ENCODE measurements at places on chromosomes 5 and 9.

DNA sequence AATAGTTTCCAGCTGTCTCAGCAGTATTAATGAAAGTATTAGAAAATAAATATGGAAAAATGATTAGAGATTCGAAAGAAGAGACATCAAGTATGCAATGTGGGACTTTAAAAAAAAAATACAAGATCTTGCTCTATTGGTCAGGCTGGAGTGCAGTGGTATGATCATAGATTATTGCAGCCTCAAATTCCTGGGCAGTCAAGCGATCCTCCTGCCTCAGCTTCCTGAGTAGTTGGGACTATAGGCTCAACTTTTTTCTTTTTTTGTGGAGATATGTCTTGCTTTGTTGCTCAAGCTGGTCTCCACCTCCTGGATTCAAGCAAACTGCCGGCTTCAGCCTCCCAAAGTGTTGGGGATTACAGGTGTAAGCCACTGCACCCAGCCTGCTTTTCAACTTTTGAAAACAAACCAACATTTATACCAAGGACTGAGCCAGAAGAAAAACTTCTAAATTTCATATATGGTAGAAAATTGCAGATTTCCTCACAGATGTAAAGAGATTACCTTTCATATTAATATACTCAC is 323.1 kb downstream of the ADGRV1 start:
- DNase-seq, result no peak

GRCh38 chr5:142441616-142442015 is 116.8 kb upstream of the SPRY4 start:
- no peak for DNase-seq

- DNase-seq, result no peak
Observed at GRCh38 chr5:169753795-169754194, 116.7 kb downstream of the DOCK2 start.

DNA sequence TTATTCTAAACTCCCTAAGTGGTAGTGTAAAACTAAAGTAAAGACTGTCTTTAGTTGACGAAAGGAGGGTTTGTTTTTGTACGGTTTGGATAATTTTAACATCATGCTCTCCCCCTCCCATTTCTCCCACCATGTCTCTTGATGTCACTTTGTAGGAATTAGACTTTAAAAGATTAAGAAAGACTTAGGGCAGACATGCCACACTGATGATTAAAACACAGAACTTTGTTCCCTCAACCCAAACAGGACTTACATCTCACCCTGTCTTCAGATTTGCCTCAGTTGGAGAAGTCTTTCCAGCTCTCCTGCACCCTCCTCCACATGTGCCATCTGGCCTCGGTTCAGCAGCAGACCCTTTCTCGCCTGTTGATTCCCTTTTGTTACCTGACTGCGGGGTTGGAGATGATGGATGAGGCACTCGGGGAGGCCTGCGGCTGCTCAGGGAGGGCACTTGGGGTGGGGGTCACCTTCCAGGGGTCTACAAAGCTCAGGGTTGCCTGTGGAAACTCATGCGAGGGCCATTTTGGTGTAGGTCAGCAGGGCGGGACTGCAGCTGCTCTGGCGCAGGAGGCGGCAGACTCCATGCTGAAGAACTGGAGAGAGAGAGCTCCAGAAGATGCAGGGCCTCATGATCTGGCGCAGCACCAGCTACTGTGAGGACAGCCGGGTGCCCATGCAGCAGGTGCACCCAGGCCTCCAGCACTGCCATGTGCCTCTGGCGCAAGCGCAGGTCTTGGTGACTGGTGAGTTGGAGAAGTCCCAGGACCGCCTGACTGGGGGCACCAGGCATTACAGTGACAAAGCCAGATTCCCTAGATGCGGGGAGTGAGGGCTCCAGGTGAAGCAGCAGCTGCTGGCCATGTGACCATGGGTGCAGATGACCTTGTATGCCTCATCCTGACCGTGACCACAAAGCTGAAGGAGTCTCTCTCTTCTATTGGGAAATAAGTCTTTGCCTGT is 24.5 kb upstream of the EXOC3 start:
- DNase-seq, result no peak

- DNase-seq, result no peak
Observed at GRCh38 chr9:92058723-92059444, 56.3 kb downstream of the SPTLC1 start.

DNA sequence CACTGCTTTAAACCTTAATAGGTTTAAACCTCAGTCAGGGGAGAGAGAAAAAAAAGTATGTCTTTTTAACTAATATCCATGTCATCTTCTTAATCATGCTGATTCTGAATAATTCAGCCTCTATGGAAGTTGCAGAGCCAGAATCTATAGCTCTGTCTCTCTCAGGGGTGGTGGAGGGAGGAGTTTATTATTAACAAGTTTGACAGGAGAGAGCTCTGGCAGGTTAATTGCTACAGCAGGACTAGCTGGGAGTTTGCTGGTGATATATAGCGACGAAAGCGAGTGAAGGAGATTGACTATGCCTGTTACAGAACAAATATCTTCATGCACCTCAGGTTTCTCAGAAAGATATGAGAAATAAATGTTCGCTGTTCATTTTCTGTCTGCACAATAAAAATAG is 586.4 kb downstream of the TLE4 start:
- no peak for DNase-seq

DNA sequence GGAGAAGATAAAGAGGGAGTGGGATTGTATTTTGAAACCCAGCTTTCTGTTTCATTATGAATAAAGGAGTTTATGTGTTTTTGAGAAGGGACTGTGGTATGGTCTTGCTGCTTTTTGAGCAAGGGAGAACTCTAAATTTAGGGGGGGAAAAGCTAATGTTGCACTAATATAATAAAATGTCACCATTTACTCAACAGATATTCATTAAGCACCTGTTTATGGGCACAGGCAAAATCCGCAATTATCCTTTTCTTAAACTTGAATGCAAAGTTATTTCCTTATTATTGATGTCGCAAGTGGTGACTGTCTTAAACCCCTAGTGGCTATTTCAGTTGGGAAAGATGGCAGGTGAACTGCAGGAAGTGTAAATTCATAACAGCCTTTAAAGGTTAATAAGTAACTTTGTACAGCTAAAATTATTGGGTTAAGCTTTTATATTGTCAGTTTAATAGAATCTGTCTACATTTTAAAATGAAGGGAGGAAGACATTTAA is 1.5 kb downstream of the CDC42SE2 start:
- no peak for DNase-seq

All from stimulated activated CD4-positive, alpha-beta T cell treated with anti-CD3 and anti-CD28 coated beads, Interleukin-12 subunit alpha, Interleukin-12 subunit beta, amount 100 ng/mL, for 4 hours (primary cell).